ENCODE measurements at places on chromosomes 6 and 20. TPM values are rescaled to one million over a fixed set of nuclear protein-coding genes. Genes with fewer than 3 reads are reported as not detected.

DNAH8 gene
- total RNA-seq = 0.20 TPM

HAO1 gene
- not detected for total RNA-seq

RNF39 gene
- not detected for total RNA-seq

NCOA3 gene
- total RNA-seq = 93.8 TPM

NT5DC1 gene
- total RNA-seq = 47.6 TPM

STXBP5 gene
- 31.1 TPM for total RNA-seq

HLA-DQB2 gene
- total RNA-seq = 0.97 TPM

SCGN gene
- not detected for total RNA-seq

PLCB4 gene
- not detected for total RNA-seq

VWA7 gene
- total RNA-seq = 1.7 TPM

NRN1 gene
- total RNA-seq = not detected

EPHA7 gene
- total RNA-seq = not detected

DNA sequence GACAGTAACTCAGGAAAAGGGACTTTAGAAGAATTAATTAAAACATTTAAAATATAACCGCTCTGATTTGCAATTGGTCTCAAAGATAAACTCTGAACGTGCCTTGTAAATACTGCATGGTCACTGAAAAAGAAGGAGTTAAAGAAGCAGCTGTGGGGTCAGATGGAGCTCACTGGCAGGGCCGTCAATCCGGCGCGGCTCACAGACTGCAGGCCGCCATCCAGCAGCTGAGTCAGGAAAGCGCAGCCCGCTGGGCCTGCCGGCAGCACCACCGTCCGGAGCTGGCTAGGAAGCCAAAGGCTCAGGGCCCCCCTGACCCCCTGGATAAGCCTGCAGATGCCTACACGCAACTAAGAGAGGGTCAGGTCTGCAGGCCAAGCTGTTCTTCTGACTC lies 54.2 kb upstream of the FRMD1 start:
- no peak for DNase-seq

GRCh38 chr20:38167851-38168760 lies 3.0 kb upstream of the TGM2 start:
- DNase-seq = no peak

GRCh38 chr6:126909493-126909892 lies 209.0 kb upstream of the RSPO3 start:
- no peak for DNase-seq

DNA sequence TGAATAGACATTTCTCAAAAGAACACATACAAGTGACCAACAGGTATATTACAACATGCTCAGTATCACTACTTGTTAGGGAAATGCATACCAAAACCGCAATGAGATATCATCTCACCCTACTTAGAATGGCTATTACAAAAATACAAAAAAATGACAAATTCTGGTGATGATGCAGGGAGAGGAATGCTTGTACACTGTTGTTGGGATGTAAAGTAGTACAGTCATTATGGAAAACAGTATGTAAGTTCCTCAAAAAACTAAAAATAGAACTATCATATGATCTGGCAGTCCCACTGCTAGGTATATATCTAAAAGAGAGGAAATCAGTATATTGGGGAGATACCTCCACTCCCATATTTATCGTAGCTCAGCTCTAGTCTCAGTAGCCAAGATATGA lies 10.9 kb upstream of the SLC17A5 start:
- DNase-seq = no peak

- no peak for DNase-seq
Observed at GRCh38 chr6:170034294-170034693, 256.6 kb downstream of the DLL1 start.

GRCh38 chr20:62636446-62636845 lies 5.9 kb upstream of the SLCO4A1 start:
- DNase-seq = no peak

DNA sequence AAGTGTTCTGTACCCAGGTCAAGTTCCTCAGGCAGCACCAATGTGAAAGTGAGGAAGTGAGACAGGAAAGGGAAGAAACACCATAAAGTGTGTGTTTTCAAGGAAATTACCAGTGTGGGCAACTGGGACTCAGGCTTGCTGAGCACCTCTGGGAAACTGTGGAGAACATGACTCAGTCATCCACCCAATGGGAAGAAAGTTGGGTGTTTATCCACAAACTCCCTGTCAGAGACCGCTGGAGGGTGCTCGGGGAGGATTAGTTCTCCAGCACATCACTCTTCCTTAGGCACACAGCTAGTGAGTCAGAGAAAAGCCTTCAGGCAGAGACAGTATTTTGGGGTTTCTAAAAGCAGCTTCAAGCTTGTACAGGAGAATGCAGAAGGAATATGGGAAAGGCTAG lies 93.6 kb downstream of the PCSK2 start:
- DNase-seq = no peak

- no peak for DNase-seq
Observed at GRCh38 chr20:13356591-13356990, 135.5 kb downstream of the ISM1 start.

GRCh38 chr6:156952401-156952800 lies 175.2 kb downstream of the ARID1B start:
- no peak for DNase-seq

DNA sequence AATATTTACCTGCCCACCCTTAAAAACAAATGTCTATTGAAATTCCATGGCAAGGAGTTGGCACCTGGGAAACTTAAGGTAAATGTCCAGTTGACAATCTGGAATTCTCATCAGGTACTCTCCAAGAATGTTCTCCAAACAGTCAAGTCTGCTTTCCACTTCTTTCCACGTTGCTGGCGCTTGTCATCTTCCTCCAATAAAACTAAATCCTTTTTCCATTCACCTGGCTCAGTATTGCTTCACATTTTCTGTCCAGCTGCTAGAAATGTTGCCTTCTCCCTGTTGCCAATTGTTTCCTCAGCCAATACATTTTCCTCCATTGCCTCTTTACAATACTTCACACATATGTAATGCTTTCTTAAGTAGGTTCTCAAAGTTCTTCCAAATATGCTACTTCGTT lies 1288.1 kb upstream of the MAP3K7 start:
- no peak for DNase-seq

DNA sequence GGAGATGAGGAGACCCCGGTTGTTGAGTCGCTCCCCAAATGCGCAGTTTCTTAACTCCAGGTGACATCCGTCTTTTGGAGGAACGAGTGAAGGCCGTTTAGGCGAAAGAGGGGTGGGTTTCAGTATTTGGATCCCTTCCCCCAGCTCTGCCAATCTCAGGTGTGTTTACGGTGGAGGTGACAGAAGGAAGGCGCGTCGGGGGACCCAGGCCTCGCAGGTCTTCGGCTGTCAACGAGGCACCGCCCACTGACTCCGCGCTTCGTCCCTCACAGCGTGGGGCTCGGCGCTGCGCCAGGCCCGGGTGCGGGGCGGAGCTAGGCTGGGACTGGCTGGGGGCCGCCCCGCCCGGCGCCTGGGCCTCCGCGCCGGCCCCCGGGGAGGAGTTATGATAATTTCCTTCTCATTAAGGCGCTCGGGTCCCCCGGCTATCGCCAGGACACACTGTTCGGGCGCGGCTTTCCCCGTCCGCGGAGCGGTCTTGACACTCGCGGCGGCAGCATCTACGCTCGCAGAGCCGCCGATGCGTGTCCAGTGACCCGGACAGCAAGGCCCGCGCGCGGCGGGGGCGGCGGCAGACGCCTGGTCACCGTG lies at the start of gene TFAP2C:
TSS of gene TFAP2C (plus strand) at position 434 of the 591 bp plus-strand sequence. CDS start 239 bp downstream, outside the sequence.
- DNase-seq = no peak

GRCh38 chr6:154814063-154814462 lies 80.8 kb downstream of the SCAF8 start:
- DNase-seq = no peak

DNA sequence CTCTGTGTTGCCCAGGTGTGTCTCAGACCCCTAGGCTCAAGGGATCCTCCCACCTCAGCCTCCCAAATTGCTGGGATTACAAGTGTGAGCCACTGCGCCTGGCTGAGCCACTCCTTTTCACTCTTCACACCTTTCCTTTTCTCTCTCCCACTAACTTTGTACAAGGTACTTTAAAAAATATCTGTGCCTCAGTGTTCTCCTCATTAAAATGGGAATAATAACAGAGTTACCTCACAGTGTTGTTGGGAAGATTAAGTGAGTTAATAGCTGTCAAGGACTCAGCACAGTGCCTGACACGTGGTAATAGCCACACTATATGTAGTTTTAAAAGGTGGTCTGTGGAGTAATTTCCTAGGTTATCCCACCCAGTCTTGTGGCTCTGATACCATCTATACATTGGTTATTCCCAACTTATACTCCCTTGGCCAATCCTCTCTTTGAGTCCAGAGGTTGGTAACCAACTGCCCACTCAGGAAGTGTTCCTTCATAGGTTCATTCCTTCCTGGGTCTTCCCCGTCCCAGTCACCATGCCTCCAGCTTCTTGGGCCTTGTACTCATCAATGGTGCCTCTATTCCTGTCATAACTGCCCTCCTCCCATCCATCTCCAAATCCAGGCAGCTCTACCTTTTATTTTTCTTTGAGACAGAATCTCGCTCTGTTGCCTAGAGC lies 78.6 kb upstream of the NAA20 start:
- no peak for DNase-seq

- DNase-seq = no peak
Observed at GRCh38 chr6:119628691-119629594, 279.4 kb upstream of the MAN1A1 start.

DNA sequence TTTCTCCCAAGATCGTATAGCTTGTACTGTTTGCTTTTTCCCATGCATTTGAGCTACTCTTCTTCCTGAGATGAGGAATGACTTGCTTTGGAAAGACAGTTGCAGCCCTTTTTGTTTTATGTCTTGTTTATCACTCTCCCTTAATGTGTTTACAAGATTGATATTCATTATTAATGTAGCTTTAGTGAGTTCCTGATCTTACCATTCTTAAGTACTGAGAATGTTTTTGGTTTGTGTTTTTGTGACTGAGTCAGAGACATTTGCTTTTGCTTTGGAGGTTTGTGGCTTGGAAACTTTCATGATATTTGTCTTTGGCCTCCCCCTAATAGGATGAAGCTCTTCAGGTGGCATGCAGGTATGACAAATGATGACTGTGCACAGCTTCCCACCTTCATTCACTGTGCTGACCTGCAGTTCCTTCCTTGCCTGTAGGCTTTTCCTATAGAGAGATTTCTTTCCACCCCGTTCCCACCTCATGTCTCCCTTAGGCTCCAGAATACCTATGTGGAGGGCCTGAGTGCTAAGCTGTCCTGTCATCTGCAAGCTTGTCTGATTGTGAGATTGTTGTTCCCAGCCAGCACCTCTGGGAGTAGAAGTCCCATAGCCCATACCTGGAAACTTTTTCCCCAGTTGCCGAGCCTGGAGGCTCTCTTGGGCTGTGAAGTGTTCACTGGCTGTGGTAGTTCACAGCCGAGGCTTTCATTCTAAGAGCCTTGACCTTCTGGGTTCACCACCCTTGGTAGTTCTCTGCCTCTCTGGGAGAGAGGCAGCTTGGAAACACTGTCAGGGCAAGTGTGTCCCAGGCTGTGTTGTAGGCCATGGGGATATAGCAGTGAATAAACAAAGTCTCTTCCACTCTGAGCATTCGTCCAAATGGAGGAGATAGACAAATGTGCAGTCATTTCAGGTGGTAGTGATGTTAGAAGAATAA lies 27.1 kb downstream of the CDS2 start:
- DNase-seq = no peak

DNA sequence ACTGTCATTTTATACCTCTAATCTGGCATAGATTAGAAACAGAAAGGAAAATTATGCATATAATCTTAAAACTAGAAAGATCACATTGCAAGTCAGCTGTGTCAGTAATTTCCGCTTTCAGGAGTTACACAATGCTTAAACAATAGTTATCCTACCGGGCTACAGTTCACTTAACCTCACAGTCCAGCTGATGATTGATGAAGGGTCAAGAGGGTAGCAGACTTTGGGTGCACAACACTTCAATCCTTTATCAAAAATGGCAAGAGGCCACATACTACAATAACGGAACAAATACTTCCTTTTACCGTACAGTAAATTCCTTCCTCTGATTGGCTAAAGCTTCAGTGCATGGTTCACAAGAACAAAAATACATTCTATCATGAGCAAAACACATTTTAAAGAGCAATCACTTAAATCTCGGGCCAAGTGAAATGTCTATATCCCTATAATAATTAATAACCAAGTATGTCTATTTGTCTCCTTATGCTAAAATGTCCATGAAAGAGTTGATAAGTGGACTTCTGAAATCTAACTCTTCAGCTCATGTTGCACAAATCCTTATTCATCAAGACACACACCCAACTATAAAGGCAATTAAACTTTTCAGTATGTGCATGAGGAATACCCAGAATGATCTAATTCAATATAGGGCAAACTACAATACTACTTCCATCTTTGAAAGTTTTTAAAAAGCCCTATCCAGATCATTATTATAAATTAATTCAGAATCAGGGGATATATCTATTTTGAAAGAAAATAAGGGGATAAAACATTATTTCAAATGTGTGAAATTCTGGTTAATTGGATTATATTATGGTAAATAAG lies 76.8 kb downstream of the HIVEP2 start:
- DNase-seq = no peak

DNA sequence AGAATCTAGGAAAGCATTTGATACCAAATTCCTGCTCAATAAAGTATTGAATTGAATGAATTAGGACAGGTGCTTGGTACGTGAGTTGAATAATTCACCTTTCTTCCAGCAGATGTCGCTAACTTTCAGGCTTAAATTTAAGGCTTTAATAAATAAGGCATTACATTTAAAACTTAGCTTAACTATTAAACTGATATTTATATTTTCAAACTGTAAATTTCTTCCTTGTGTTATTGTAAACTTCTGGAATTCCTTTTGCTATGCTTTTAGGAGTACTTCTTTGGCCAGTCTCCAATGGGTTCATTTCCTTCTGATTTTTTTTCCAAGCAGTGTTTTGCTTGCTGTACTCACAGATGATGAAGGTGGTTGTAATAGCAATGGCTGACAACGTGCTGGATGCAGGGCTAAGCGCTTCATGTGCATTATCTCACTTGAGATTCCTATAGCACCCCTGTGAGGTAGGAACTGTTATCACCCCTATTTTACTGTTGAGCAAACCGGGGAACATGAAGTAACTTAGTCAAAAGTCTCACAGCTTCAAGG lies 71.3 kb upstream of the SLC2A12 start:
- peak; percentile 18 for DNase-seq

DNA sequence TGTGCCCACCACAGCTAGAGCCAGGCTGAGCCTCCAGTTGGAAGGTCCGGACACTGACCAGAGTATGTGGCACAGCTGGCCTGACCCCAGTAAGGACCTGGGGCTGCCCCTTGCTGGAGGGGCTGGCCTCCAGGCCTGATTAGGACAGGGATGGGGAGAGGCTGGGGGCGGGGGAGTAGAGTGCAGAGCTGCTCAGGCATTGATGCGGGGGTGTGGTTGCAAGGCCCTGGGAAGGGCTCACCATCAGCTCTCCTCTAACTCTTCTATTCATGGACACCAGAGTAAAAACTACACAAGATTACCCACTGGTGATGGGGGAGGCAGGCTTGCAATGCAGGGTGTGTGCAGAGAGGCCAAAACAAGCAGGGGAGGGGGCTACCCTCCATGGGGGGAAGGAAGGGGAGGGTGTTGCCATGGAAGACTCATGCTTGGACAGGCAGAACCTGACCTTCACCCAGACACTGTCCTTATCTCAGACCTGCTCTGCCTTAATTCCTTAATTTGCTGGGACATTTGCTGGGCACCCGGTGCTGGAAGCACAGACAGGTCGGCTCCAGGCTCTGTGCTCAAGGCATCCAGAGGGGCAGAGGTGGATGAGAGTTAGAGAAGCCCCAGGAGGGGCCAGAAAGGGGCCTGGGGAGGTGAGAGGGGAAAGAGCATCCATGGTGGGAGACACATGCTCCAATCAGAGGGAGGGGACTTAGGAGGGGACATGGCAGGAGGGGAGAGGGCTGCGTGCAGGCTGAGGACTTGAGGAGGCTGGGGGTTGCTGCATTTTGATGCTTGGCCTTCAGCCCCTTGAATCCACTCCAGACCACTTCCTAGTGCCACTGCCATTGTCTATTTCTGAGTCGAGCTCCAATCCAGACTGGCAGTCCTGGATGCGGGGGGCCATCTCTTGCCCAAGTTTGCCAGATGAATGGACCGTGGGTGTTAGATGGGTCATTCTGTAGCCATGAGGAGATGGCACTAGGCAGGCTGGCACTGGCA lies 7.6 kb upstream of the EMILIN3 start:
- no peak for DNase-seq

Data from CD8-positive, alpha-beta memory T cell (primary cell).